ENCODE measurements at places on chromosomes 4 and X. TPM values are rescaled to one million over a fixed set of nuclear protein-coding genes. Genes with fewer than 3 reads are reported as not detected.

- no peak overlapping the region for H3K4me3 ChIP-seq
- DNase-seq = no peak
- peaks cover 7% of the 10 kb centered on the region for H3K36me3 ChIP-seq
- no peak overlapping the region for H3K27ac ChIP-seq
- H3K27me3 ChIP-seq = no peaks in the 10 kb centered on the region
- no peaks in the 10 kb centered on the region for H3K4me1 ChIP-seq
Observed at GRCh38 chrX:74220277-74220676, 83.7 kb upstream of the ZCCHC13 start.

ADH6 gene
- not detected for total RNA-seq

- H3K27me3 ChIP-seq = no peaks in the 10 kb centered on the region
- peaks cover 14% of the 10 kb centered on the region for H3K4me1 ChIP-seq
- no peaks in the 10 kb centered on the region for H3K36me3 ChIP-seq
- peak; percentile 2 for DNase-seq
- H3K4me3 ChIP-seq = no peak overlapping the region
Observed at GRCh38 chrX:96703816-96704215, 19.2 kb downstream of the DIAPH2 start.

DNA sequence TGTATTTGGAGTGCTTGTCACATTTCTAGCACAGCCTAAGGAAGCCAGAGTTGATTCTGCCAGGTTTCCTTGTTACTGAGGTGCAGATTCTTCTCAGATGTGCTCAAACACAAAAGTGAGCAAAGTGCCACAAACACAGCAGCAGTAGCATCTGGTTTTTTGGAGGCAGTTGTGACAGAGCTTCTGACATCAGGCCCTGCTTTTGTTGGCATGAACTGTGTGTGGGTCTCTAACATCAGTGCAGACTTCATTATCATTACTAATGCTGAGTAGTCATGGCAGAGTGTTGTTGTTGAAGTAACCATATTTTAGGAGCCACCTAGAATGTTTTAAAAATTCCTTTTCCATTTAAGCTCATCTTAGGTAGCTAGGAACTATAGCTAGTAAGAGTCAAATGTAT lies 656.6 kb downstream of the ANKRD50 start:
- no peaks in the 10 kb centered on the region for H3K27me3 ChIP-seq
- peak; percentile 60 for DNase-seq
- H3K36me3 ChIP-seq = no peaks in the 10 kb centered on the region
- peaks cover 15% of the 10 kb centered on the region for H3K4me1 ChIP-seq
- H3K27ac ChIP-seq = no peak overlapping the region
- no peak overlapping the region for H3K4me3 ChIP-seq

DNA sequence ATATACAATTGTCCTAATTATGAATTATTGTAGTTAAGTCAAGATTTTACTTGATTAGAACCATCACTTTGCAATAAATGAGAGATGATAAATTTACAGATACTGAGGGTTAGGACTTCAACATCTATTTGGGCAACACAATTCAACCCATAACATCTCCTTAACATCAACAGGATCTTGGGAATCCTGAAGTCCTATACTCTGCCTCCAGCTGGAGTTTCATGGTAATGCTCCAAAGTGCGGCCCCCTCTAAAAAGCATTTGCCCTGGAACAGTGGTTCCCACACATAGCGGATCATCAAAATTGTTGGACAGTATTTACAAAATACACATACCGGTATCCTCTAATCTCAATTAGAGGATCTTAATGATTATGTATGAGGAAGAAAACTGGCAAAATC lies 618.6 kb downstream of the CENPC start:
- no peak overlapping the region for H3K27ac ChIP-seq
- no peak for DNase-seq
- H3K36me3 ChIP-seq = no peaks in the 10 kb centered on the region
- no peaks in the 10 kb centered on the region for H3K4me1 ChIP-seq

GRCh38 chr4:121764702-121765367 lies at the start of gene SMIM43:
SMIM43 (minus strand) TSS chr4:121765164; CDS start chr4:121765105, 59 bp downstream.
- no peaks in the 10 kb centered on the region for H3K36me3 ChIP-seq
- H3K27ac ChIP-seq = no peak within 1 kb of the TSS
- H3K4me3 ChIP-seq = peak within 1 kb of the TSS; percentile 75
- DNase-seq = peak; percentile 51
- peaks cover 4% of the 10 kb centered on the region for H3K27me3 ChIP-seq

POU3F4 gene
- total RNA-seq = not detected

GRCh38 chrX:40094041-40094899 lies 3.5 kb downstream of the BCOR start:
- H3K4me1 ChIP-seq = no peaks in the 10 kb centered on the region
- peak; percentile 75 for DNase-seq
- no peaks in the 10 kb centered on the region for H3K36me3 ChIP-seq

TRIML2 gene
- total RNA-seq = not detected

WDR19 gene
- total RNA-seq = 23.7 TPM

DNA sequence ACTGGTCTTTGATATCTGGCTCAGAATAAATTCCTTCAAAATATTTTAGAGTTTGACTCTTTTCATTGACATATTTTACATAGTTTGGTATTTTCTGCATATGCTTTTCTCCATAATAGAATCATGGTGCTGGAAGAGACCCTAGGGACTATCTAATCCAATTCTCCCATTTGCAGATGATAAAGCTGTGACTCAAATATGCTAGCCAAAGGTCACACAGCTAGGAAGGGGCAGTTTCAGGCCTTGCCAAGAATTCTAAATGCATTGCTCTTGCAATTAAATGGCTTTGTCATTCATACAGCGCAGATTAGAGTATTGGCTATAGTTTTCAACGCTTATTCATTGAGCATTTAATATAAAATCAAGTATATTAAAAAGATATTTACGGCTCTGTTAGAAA lies 374.1 kb upstream of the RASGEF1B start:
- H3K27ac ChIP-seq = no peak overlapping the region
- no peaks in the 10 kb centered on the region for H3K4me1 ChIP-seq
- no peak overlapping the region for H3K4me3 ChIP-seq
- DNase-seq = no peak

SMIM14 gene
- total RNA-seq = 67.5 TPM

DNA sequence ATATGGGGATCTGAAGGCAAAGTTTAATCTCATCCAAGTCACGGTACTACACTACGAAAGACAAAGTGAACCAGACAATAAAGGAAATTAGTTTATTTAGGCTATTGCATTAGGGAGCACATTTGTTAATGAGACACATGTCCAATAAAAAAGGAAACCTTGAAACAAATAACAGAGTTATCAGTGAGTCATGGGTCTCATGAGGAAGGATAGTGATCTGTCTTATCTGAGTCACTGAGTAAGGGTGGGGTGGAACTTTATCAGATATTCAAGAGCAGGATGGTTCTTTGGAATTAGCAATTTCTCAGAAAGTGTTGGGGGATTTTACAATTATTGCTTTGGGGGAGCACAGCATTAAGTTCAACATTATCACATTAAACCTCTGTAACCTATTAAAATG lies 188.9 kb upstream of the IL1RAPL1 start:
- H3K27ac ChIP-seq = no peak overlapping the region
- no peaks in the 10 kb centered on the region for H3K4me1 ChIP-seq
- no peaks in the 10 kb centered on the region for H3K27me3 ChIP-seq
- H3K36me3 ChIP-seq = no peaks in the 10 kb centered on the region
- no peak overlapping the region for H3K4me3 ChIP-seq
